Stimulated activated CD8-positive, alpha-beta memory T cell treated with anti-CD3 and anti-CD28 coated beads, Interleukin-15, amount 100 ng/mL, for 48 hours (primary cell): ENCODE measurements at places on chromosomes 7 and 10.

DNA sequence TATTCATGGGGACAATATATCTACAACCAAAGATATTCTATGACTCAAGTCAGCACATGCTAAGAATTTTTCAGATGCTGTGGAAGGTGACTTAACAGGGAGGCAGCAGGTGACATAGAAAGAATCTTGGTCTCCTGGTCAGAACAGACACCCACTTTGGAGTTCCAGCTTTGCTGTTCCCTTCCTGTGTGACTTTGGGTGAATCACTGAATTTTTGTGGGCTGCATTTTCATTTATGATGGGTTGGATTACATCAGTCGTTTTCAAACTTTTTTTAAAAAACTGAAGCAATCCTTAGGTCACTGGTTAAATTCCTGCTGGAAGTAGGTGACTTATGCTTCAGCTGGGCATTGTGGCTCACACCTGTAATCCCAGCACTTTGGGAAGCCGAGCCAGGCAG is 24.9 kb downstream of the RGR start:
- no peak for DNase-seq

DNA sequence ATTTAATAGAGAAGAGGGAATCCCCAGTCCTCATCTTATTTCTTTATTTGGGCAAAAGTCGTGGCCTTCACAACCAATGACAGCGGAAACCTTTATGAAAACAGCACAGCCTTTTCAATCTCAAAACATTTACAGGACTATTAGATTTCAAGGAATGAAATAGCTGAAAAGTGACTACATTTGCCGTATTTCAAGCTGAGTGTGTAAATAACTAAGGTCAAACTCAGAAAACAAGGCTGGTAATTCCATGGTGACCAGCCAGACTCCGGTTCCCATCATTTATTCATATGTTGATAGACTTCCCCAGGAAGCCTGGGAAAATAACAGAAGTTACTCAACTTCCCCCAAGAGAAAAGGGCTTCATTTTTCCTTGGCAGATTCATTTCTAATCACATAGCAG is 457.3 kb upstream of the NFE2L3 start:
- no peak for DNase-seq

DNA sequence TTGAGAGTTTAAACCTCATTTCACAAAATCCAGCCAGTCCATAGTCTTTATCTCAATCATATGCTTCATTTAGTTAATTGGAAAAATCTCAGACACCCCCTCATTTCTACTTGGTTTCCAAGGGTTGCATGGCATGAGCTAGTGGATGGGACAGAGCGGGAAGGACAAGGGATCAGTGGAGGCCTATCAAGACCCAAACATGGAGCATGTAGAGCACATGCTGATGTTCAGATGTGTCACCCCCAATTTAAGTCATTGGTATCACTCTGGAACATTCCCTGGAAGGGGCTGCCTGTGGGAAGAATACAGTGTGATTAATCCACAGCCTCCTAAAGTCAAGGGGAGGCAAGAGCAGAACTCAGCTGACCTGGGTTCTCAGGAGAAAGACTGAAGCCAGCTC is 2.3 kb downstream of the C10orf71 start:
- no peak for DNase-seq

DNA sequence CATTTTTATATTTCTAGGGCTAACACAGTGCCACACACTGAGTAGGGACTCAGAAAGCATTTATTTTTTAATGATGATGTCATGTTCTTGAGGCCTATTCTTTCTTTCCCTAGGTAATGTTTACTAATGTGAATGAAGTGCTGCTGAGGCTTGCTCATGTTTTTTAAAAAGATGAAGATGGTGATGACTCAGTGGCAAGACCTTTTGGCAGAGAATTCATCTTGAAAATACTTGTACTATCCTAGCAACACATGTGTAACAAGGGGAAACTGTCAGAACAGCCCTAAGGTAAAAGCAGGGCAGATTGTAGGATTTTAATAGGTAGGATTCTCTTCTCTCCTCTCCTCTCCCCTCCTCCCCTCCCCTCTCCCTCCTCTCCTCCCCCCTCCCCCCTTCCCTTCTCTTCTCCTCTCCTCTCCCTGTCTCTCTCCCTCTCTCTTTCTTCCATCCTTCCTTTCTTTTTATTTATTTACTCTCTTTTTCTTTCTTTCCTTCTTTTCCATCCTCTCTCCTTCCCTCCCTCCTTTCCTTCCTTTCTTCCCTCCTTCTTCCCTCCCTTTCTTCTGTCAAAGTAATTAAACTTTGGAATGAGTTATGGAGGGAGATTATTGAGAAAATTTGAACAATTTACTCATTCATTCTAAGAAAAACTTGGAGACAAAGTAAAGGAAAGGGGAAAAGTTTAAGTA is 75.3 kb downstream of the ZNF92 start:
- no peak for DNase-seq

- no peak for DNase-seq
Observed at GRCh38 chr10:29387269-29387668, 98.4 kb downstream of the LYZL1 start.

- no peak for DNase-seq
Observed at GRCh38 chr7:94375691-94376090, 19.0 kb upstream of the COL1A2 start.
